ENCODE measurements at places on chromosomes 16 and 17.

DNA sequence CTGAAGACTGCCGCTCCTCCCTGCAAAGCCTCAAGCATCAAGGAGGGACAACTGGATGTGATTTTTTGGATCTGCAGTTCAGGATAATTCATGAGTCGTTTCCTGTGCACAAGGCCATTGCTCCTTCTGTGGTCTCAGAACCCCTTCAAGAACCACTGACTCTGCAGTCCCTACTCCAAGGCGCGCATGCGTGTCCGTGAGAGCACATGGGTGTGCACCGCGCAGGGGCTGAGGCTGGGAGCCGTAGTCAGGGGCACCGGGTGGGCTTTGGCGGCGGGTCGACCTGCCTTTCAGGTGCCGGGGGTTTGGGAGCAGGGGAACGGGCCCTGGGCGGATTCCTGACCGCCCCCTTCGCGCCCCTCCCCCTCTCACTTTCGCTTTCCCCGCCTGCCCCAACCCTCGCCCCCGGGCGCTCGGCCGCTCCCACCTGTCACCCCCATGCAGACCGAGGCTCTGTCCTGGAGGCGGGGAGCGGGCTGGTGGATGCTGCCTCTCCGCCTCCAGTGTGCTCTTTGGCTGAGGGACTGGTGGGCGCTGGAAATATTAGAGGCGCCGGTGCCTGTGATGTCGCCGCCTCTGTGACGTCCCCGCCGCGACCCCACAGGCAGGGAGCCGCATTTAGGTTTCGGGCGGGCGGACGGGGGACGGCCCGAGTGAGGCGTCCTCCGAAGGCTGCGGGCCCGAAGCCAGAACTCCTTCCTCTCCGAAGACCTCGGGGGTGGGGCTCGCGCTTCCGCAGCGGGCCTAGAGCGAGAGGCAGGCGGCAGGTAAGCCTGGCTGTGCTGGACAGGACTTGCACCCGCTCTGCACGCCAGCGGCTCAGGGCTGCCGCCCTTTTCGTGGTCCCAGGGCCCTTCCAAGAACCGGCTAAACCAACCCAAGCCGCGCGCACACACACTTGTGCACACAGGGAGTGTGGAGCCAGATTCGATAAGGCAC lies at the start of gene SPATA32:
Gene SPATA32, minus strand, starts transcription at position 518 of the 939 bp plus-strand sequence. Its CDS starts 78 bp downstream, at position 440.
- DNase-seq, result peak; percentile 69

DNA sequence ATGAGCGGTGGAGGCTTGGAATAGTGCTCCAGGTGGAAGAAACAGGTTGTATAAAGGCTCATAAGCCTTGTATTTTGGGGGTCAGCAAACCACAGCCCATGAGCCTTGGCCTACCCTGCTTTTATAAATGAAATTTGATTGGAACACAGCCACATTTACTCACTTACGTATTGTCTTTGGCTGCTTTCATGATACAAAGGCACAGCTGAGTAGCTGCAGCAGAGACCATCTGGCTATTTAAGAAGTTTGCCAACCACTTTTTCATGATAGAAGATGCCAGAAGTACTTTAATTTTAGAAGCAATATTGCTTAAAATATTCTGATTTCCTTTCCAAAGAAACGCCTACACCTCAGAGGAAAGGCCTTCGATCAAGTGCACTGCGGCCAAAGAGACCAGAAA lies 73.8 kb downstream of the C17orf58 start:
- DNase-seq, result no peak

DNA sequence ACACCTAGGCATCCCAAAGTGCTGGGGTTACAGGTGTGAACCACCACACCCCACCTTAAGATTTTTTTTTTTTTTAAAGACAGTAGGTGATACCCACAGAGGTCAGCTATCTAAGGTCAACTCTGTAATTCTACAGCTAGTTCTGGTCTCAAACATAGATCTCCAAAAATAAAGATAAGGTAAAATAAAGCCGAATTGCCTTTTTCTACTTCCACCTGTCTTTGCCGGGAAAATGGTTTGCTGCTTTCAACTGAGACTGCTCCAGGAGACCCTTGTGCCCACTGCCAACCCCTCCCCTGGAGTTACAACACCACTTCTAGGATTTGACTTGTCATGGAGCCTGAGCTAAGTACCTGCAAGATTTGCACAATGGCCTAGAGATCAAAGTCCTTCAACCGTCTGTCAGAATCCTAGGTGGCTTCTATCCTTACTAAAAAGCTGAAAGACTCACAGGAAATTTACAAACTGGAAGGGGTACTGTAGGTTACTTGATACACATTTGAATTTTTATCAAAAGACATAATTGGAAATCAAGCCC lies 4.7 kb upstream of the CNOT1 start:
- DNase-seq, result no peak

- no peak for DNase-seq
Observed at GRCh38 chr16:68116256-68116867, 31.2 kb downstream of the NFATC3 start.

DNA sequence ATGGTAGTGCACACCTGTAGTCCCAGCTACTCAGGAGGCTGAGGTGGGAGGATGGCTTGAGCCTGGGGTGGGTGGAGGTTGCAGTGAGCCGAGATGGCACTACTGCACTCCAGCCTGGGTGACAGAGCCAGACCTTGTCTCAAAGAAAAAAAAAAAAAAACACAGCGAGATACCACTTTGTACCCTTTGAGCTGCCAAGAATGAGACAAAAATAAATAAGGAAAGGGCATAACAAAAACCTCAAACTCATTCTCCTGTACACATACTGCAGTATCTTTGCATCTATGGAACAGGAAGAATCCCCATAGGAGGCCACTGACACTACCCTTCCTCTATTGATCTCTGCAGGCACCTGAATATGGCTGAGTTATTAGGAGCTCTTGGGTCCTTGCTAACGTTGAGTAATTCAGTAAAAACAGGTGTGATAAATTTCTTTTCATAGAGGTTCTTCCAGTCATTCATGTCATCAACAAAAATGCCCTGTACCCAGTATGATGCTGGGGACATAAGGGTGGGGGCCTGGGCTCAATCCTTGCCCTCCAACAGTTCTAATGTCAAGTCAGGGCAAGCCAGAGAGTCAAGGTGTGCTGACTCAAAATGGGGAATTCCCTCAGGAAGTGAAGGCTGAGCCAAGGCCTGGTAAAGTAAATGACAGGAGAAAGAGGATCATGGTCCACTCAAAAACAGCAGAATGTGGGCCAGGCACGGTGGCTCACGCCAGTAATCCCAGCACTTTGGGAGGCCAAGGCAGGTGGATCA lies 26.9 kb downstream of the RANBP10 start:
- no peak for DNase-seq

DNA sequence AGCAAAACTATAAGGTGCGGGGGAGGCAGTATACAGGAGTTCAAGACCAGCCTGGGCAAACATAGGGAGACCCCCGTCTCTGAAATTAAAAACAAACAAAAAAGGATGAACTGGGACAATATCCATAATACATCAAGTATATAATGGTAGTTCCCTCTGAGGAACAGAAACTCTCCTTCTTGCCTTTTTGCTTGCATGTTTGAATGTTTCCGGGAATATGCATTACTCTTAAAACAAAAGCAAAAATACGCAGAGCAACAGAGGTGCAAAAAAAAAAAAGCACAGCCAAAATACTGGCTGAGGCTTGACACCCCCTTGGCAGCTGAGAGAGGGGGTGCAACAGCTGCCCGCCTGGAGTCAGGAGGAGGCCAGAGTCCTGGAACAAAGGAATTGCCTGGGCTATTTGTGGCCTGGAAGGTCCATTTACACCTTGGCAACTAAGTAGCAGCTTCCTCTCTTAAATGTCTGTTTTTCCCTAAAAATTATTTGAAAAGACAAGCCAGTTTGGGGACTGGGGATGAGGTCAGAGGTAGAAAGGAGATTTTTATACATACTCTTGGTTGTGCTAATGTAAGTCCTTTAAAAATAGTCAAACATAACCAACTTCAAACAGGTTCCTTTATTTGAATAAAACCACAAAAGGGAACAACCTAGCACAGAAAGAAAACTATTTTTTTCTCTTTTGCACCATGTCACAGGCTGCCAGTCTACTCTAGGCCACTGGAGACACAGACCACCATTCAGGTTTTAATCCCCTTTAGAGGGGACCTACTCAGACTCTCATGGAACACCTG lies 19.5 kb downstream of the USP7 start:
- no peak for DNase-seq

DNA sequence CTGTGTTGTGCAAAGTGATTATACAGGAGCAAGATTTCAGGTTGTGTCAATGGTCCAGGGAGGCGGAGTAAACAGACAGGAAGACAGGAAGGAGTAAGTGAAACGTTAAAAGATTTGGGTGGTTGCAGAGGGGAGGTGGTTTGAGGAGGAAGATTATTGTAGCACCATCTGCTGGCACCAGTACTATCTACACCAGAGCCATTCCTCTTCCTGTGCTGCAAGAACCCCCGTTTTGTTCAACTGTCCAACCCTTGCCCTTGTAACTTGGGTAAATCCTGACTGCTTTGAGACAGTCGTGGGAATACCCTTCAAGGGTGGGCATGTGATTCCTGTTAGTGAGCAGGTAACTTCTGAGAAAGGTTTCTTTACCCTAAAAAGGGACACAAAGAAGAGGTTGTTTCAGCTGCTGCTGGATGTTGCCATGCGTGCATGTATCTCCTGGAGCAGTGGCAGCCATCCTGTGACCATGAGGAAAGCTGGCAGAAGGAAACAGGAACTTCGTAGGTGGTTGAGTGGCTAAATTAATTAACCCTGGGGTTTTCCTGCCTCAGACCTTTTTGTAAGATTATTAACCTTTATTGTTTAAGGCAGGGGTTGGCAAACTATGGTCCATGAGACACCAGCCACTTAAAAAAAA lies 124.1 kb downstream of the PRKCA start:
- DNase-seq, result peak; percentile 19

DNA sequence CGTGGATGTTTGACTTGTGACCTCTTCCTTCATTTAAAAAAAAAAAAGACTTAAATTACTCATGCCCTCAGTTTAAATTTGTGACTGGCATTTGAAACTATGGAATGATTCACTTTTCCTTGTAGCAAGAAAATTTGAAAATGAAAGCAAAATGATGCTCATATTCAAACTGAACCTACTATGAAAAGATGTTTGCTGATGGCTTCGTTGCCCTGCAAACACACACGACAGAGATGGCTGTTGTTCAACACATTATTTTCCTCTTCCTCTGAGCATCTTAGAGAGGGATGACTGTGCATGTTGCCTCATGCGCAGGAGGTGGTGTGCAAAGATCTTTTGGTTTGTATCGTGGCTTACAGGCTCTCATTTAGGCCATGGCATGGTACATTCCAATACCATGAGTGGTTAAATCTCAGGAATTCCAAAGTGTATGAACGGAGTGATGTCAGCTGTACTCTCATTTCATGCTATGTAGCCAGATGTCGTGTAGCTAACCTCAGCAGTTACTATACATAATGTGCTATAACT lies 164.5 kb downstream of the PRKCA start:
- peak; percentile 61 for DNase-seq

DNA sequence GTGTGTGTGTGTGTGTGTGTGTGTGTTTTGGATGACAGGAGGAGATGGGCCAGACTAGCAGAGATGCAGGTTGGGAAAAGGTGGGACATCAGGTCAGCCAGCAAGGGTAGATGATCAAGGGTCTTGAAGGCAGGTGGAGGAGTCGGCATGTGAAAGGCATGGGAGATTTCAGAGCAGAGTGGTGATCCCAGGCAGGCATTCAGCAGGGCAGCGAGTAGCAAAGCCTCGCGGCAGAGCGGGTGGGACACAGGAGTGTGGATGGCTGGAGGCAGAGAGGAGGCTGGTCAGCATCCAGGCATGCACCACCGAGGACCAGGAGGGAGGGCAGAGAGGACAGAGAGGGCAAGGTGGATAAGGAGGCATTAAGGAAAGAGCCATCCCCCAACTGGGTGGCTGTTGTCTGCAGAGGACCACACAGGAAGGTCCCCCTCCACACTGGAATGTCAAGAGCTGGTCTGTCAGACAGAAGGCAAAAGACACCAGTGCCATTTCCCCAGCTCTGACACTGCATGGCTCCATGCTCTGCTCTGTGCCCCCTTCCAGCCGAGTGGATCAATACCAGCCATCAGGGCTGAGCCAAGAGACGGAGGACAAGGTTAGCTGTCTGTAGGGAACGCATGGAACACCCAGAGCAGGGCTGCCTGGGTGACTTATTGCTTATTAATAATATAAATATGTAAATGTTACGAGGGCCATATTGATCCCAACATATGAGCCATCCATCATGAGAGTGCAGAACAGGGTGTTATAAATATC lies 74.8 kb upstream of the RPL38 start:
- no peak for DNase-seq

DNA sequence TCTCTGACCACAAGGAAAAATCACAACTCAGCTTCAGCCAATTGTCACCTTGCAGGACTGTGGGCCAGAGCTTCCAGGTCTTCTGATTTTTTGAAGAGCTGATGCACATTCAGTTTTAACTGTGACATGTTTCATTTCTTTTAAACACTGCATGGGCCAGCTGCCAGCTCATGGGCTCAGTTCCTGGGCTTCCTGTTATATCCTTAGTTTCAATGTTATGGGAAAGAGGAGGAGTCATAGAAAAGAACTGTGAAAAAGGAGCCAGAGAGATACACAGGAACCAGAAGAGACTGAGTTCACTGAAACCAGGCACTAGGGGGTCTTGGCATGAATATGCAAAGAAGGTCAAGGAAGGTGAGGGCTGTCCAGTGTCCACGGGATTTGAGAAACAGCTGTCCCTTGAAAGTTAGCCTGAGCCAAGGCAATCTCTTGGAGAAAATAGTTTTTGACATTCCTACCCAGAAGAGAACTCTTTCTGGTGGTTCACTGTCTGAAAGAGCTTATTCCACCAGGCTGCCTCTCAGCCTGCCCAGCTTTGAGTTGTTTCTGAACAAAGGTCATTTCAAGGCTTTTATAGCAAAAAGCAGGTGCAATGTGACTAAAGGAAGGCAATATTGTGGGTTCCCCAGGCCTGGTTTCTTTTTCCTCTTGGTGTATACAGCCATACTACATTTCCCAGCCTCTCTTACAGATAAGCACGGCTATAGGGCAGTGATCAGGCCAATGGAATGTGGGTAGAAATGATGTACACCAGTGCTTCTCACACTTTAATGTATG lies 10.5 kb downstream of the PDILT start:
- no peak for DNase-seq

Data from activated CD4-positive, alpha-beta T cell treated with anti-CD3 and anti-CD28 coated beads, Interleukin-2, amount 50 U/mL, for 48 hours (primary cell).